ENCODE measurements at places on chromosomes 6 and 20.

GRCh38 chr20:21229163-21229562, 74.0 kb upstream of the XRN2 start:
- ATAC-seq = no peak

- ATAC-seq = no peak
These were observed 87.3 kb upstream of the SLC22A16 start for GRCh38 chr6:110563711-110564110.

- ATAC-seq = no peak
These were observed 2.4 kb downstream of the PHACTR2 start for GRCh38 chr6:143680141-143680540.

GRCh38 chr6:117389227-117390057, 36.3 kb downstream of the ROS1 start:
- no peak for ATAC-seq

- no peak for ATAC-seq
These were observed 87.3 kb downstream of the CEP57L1 start for GRCh38 chr6:109182578-109182977.

DNA sequence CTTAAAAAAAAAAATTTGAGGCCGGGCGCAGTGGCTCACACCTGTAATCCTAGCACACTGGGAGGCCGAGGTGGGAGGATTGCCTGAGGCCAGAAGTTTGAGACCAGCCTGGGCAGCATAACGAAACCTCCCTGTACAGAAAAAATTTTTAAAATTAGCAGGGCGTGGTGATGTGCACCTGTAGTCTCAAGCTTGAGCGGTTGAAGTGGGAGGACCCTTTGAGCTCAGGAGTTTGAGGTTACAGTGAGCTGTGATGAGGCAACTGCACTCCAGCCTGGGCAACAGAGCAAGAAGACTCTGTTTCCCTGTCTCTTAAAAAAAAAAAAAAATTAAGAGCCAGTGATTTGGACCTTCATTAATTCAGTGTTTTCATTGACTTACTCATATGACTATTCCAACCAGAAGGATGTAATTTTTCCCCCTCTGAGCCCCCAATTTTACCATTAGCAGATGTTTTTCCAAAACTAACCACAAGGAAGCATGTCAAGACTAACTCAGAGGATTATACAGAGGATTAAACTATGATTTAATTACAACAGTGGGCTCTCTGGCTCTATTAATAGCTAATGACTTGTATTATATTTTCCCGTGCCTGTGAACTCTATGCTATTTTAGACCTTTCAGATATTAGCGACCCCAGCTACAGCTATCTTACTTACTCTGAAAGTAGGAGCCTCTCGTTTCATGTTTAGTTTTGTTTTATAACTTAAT, 75.1 kb downstream of the ARID1B start:
- ATAC-seq = no peak

DNA sequence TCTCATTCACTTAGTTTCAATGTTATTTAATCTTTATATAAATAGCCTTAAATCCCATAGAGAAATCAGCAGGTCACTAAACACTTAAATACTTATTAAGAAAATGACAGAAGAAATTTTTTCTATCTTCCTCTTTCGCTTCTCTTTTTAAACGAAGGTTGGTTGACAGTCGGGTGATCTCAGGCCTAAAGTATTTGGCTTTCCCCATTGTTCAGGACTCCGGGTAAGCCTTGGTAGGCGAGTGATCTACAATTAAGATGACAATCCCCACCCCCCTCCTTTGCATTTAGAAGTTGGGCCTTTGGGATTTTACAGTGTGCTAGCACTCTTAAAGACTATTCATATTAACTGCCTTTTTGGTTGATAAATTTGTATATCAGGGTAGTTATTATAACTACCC, 19.7 kb upstream of the UTRN start:
- peak; percentile 33 for ATAC-seq

GRCh38 chr6:115839583-115840181, 221.0 kb downstream of the FRK start:
- ATAC-seq = no peak

DNA sequence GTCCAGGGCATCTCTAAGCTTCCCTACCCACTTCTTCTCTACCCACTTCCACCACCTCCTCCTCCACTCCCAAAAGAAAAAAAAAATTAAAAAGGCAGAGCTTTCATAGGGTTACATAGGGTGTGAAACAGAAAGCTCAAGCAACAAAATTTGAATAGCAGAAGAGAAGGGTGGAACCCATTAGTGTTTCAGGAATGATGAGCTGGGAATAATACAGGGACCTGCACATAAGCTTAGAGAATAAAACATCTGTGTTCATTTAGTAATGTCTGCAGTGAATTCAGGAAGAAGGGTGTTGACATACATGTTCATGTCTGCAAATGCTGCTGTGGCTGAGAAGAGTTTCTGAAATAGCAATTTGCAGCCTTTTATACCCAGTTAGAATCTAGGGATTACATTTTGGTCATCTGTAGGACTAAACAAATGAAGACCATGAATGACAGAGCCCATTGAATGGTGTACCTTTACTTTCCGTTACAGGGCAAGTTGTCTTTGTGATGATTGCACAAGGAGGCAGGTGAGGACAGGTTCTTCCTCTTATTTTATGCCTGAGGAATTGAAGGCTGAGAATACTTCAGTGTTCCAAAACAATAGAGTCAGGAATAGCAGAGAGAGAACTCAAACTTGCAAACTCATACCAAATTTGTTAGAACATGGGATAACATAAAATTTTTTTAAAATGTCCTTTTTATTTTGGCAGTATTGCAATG, 975.1 kb downstream of the TFAP2A start:
- no peak for ATAC-seq

GRCh38 chr6:39056191-39056590, 7.6 kb downstream of the GLP1R start:
- no peak for ATAC-seq

GRCh38 chr20:49578436-49578835, 10.5 kb upstream of the PTGIS start:
- no peak for ATAC-seq

DNA sequence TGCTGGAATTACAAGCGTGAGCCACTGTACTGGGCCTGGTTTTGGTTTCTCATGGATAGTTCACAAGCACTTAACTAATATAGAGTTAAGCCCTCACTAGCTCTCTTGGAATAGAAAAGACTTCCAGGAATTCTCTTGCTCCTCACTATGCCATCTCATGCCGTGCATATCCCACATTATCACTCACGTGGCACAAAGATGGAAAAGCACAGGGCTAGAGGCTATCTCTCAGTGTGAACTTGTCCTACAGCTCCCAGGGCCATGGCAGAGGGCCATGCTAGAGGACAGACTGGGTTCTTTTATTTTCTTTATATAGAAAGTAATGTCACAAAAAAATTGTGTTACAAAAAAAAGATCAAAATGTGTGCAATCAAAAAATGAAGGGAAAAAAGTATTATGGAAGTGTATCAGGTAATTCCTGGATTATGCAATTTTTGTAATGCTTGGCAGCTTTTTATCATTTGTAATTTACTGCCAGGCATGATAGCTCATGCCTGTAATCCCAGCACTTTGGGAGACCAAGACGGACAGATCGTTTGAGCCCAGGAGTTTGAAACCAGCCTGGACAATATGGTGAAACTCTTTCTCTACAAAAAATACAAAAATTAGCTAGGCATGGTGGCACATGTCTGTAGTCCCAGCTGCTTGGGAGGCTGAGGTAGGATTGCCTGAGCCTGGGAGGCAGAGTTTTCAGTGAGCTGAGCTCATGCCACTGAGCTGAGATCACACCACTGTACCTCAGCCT, 6.4 kb upstream of the SLC2A12 start:
- no peak for ATAC-seq

DNA sequence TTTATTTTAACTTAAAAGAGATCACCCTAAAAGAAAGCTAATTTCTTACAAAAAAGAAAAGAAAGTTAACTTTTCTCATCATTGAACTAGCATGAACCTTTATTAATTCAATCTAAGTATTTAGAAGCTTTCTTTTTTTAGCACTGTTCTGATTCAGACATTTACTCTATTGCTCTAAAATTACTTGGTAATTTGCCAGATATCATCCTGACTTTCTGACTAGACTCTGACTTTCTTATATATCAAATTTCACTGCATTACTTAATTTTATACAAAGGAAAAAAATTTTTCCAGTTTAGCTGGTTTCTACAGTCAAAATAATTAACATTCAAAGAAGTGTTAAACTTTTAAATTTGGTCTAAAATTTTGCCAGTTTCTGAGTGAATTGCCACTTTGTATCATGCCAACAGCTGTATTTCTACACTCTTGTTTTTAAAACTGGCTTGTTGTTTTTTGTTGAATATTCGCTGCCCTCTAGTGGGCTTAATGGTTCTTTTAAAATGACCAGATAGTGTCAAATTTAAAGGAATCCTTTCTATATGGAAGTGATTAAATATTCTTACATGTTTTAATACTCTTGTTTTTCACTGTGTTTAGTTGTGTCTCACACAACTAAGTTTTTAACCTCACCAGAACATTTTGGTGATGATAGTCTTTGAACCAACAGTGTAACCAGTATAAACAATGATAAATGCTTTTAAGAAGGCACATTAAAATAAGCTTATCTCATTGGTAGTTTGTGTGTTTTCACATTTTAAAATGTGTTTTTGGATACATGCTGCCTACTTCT, 102.0 kb downstream of the POPDC3 start:
- ATAC-seq = no peak

DNA sequence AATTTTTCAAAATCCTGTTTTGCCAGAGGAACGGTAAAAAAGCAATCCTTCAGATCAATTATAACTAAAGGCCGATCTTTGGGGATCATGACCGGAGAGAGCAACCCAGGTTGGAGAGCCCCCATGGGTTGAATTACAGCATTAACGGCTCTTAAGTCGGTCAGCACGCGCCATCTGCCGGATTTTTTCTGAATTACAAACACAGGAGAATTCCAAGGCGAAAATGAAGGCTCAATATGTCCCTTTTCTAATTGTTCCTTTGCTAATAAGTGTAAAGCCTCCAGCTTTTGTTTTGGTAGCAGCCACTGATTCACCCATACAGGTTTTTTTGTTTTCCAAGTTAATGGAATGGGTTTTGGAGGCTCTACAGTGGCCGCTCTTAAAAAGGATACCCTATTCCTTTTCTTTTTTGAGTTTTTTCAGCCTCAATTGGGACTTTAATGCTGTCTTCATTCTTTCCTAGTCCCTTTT, 16.9 kb upstream of the PTCRA start:
- ATAC-seq = no peak

- no peak for ATAC-seq
These were observed 179.5 kb upstream of the CITED2 start for GRCh38 chr6:139553916-139554315.

DNA sequence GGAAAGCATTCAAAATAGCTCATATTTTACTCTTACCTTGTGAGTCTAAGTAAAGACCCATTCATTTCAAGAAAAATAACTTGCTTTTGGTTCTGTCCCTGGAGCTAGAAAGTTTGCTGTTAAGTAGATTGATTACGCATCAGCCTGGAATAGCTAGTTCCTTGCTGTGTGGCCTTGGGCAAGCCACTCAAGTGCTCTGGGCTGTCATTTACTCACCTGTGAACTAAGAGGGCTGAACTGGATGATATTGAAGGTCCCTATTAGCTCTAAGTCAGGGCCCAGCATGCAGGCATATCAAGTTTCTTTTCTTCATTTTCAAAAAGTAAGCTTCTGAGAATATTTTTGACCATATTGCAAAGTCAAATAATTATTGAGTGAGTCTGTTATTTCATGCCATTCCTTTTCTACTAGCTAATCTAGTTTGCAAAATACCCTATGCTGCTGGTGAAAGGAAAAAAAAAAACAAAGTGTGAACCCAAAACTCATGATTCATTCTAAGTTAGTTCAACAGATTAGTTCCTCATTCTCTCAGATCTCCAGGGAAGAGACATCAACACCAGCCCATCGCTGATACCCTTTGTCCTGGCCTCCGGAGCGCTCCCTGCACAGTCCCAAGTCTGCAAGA, 106.5 kb upstream of the GMDS start:
- ATAC-seq = no peak

- no peak for ATAC-seq
These were observed 27.8 kb downstream of the CCN2 start for GRCh38 chr6:131923356-131923755.

DNA sequence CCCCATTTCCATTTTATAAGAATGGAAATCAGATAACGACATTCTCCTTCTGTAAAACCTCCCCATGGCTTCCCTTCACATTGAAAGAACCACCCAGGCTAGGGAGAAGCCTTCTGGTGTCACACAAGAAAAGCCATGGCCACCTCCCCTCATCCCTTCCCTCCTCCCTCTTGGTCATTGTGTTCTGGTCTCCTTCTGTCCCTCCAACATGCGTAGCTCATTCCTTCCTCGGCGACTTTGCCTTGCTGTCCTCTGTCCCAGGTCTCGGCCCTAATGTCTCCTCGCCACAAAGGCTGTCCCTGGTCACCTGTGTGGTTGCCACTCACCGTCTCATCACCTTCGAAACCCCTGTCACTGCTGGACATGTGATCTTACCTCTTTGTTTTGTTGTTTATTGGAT, 193.9 kb downstream of the BCAS1 start:
- ATAC-seq = no peak

- no peak for ATAC-seq
These were observed at the start of gene TFAP2C for GRCh38 chr20:56628873-56629463. TFAP2C (plus strand) TSS chr20:56629306; CDS start chr20:56629545, 239 bp downstream.

GRCh38 chr20:57262784-57263609, 3.4 kb downstream of the BMP7 start:
- no peak for ATAC-seq

- ATAC-seq = peak; percentile 75
These were observed 10.4 kb upstream of the GCNT2 start for GRCh38 chr6:10510592-10511367.

GRCh38 chr6:68718385-68719073, 83.4 kb downstream of the ADGRB3 start:
- no peak for ATAC-seq

DNA sequence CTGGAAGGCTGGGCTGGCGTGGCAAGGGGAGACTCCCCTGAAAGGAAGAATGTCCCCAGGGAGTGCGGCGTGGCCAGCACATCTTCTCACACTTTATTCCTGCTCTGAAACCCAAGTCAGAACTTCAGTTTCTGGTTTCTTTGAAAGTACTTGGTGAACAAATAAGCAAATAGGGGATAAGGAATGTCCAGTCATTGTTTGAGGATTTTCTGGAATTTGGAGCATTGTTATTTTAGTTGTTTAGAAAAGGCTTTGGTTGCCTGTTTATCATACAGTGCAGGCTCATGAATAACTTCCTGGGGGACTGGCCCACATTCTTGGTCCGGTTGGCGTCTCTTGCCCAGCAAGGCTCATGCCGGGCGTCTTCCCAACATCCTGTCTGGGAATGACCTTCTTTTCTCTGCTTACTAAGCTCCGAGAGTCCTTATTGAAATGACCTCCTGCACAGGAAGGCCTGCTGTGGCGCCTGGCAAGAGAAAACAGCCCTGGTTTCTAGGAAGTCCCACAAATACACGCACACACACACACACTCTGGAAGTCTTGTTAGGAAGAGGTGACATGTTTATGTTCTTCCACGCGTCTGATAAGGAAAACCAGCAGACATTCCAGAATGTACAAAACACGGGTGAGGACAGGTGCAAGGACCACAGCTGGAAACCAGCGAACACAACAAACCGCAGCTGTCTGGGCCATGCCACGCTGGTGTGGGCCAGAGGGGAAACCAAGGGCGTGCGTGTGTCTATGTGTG, 71.9 kb downstream of the TMEM170B start:
- no peak for ATAC-seq

DNA sequence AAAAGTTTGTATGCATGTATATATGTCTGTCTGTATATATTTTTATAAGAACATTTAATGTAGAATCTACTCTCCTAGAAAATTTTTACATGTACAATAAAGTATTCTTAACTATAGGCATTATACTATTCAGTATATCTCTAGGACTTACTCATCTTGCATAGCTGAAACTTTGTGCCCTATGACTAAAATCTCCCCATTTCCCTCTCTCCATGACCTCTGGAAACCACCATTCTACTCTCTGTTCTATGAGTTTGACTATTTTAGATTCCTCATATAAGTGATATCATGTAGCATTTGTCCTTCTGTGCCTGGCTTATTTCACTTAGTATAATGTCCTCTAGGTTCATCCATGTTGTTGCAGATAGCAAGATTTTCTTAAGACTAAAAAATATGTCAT, 205.1 kb upstream of the SMLR1 start:
- peak; percentile 69 for ATAC-seq

Data from activated CD4-positive, CD25-positive, alpha-beta regulatory T cell treated with anti-CD3 and anti-CD28 coated beads, Interleukin-2, amount 50 U/mL, for 24 hours (primary cell).